ENCODE measurements at places on chromosomes 1 and 21.

- H3K4me1 ChIP-seq: no peaks in the 10 kb centered on the region
- H3K36me3 ChIP-seq: no peaks in the 10 kb centered on the region
- no peaks in the 10 kb centered on the region for H3K27me3 ChIP-seq
- H3K27ac ChIP-seq: no peak overlapping the region
Observed at GRCh38 chr1:54153535-54154439, 987 bp upstream of the CDCP2 start.

- no peak for DNase-seq
- no peaks in the 10 kb centered on the region for H3K36me3 ChIP-seq
- peaks cover 3% of the 10 kb centered on the region for H3K4me1 ChIP-seq
- no peak overlapping the region for H3K27ac ChIP-seq
- H3K27me3 ChIP-seq: no peaks in the 10 kb centered on the region
Observed at GRCh38 chr1:248782416-248783141, 27.0 kb upstream of the LYPD8 start.

- no peaks in the 10 kb centered on the region for H3K4me1 ChIP-seq
- no peak overlapping the region for H3K27ac ChIP-seq
- H3K36me3 ChIP-seq: no peaks in the 10 kb centered on the region
- no peaks in the 10 kb centered on the region for H3K27me3 ChIP-seq
- DNase-seq: no peak
Observed at GRCh38 chr1:227396539-227397353, 78.5 kb upstream of the CDC42BPA start.

DNA sequence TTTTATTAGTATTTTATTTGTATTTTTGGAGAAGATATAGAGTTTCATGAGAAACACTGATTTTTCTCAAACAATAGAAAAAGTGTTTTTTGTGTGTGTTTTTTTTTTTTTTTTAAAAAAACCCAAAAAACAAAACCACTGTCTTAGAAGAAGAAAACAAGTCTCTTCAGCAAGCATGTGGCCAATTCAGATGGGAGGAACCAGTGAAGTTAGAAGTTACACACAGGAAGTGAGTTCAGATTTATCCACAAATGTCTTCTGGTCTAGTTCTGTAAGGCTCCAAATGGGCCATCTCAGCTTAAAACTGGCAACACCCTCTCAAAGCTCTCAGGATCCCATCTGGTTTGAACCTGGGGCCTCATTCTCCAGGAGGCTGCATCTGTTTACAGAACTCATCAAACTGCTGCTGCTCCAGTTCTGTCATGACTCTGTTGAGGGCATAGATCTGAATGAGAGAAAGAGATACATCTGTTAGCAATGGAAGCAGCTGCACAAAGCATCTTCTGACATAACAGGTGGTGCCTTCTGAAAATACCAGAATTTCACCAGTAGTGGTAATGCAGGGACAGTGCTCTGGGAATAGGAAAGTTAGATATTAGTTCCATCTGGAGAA is 9.8 kb upstream of the ERMAP start:
- H3K4me1 ChIP-seq: no peaks in the 10 kb centered on the region
- H3K27ac ChIP-seq: no peak overlapping the region
- H3K27me3 ChIP-seq: no peaks in the 10 kb centered on the region
- H3K36me3 ChIP-seq: no peaks in the 10 kb centered on the region

DNA sequence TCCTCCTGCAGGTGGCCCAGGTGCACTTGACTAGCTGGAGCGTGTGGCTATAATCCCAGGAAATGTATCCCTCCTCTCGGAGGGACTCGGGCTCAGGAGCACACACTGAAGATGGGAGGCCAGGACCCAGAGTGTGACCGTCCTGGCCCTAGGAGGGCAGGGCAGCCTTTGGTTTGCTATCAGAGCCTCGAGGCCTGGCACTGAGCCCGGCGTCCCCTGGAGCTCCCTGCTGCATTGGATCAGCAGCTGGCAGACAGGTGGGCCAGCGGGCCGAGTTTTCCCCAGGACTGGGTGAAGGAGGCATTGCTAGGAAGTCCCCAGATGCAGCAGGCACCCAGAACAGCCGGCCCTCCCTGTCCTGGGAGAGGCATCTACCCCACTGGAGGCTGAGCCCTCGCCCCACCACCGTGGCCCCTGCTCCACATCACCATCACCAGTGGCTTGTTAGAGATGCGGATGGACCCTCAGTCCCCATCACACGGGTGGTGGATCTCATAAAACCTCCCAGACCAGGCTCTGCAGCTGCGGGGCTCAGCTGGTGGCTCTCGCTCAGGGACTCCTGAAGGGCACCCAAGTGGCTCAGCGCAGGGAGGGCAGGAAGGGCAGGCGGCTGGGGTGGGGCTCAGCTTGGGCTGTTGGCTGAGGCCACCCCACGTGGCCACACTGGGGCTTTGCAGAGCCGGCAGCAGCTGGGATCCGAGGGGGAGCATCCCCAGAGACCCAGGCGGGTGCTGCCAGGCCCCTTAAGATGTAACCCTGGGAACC is 32.7 kb upstream of the POFUT2 start:
- peaks cover 25% of the 10 kb centered on the region for H3K4me1 ChIP-seq
- no peak overlapping the region for H3K4me3 ChIP-seq
- no peaks in the 10 kb centered on the region for H3K36me3 ChIP-seq
- H3K27me3 ChIP-seq: peaks cover 70% of the 10 kb centered on the region

Measured in spleen (tissue), 13 donors.